ENCODE measurements at places on chromosomes 7 and 10.

- DNase-seq, result no peak
Measured at GRCh38 chr10:3535001-3535400, 250.0 kb downstream of the KLF6 start.

GRCh38 chr10:59997827-59998525 lies 91.6 kb upstream of the CCDC6 start:
- DNase-seq, result no peak

DNA sequence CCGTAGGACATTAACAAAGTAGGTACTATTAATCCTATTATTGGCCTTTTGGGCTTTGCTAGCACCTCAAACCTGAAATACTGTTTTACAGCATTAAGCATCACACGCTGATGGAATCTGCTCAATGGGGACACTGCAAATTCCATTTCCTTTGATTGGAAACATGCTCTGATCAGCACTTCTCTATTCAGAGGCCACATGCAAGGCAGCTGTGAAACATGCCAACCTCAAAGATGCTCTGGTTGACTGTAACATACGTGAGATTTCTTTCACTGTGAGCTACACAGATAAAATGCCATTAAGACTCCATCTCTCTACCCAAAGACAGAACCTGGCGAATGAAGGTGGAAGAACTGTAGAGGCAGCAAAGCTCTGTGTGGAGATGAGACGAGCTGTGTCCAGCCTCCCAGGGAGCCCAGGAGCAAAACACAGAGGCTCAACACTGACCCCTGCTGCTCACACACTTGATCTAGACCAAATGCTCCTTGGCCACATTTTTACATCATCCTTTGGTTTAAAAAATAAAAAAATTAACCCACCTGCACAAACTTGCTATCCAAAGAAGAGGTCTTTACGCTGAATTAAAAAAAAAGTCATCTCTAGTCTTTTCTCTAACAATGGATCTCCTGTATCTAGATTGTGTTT lies 8.0 kb downstream of the RSU1 start:
- no peak for DNase-seq

DNA sequence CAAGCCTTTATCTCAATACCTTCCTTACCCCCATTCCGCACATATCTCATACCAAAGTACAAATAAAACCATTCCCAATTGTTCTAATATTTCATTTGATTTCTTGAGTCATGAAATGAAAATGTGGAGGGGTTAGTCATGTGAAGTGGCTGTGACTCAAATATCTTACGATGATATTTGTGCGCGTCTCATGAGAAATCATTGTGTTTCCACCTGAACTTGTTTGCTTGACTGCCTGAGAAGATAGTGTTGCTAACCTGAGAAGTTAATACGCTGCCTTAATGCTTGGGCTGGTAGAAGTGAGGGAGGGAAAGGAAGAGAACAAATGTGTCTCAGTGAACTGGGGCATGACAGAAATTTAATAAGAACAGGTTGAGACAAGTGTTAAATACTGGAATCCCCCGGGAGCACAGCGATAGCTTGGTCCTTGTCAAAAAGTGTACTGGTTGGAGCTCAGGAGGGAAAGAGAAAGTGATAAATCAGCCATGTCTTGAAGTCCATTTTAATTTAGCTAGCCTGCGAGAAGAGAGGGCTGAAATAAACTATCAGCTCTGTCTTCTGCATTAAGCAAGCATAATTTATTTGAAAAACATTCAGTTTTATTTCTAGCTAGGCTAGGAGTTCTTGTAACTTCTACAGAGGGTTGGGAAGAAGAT lies 7.2 kb upstream of the EPHA1 start:
- DNase-seq, result no peak

DNA sequence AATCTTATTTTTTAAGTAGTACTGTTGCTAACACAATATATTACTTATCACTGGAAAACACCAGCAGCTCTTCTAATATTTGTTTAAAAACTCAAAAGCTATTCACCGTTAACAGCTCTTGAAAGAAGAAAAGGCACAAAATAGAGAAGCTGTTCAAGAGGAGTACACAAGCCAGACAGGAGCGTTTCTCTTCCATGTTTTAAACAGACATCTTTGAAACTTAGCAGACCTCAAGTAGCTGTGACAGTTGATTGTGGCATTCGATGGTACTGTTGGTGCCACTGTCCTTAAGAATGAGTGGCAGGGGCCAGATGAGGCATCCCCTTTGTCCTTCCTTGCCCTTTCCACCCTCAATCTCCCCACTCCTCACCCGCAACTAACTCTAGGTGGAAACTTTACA lies 81.6 kb upstream of the PRR15 start:
- DNase-seq, result no peak

DNA sequence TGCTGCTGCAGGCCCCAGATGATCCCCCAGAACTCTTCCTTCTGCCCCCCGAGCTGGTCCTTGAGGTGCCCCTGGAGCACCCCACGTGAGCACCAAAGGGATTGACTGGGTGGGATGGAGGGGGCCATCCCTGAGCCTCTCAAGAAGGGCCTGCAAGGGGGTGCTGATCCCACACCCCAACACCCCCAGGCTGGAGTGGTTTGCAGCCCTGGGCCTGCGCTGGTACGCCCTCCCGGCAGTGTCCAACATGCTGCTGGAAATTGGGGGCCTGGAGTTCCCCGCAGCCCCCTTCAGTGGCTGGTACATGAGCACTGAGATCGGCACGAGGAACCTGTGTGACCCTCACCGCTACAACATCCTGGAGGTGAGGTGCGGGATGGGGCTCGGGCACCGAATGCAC lies 8.2 kb downstream of the NOS3 start:
- DNase-seq, result no peak

GRCh38 chr10:15313843-15314242 lies 57.2 kb downstream of the FAM171A1 start:
- no peak for DNase-seq

- no peak for DNase-seq
Measured at GRCh38 chr7:128812514-128813168, 17.6 kb upstream of the FLNC start.

DNA sequence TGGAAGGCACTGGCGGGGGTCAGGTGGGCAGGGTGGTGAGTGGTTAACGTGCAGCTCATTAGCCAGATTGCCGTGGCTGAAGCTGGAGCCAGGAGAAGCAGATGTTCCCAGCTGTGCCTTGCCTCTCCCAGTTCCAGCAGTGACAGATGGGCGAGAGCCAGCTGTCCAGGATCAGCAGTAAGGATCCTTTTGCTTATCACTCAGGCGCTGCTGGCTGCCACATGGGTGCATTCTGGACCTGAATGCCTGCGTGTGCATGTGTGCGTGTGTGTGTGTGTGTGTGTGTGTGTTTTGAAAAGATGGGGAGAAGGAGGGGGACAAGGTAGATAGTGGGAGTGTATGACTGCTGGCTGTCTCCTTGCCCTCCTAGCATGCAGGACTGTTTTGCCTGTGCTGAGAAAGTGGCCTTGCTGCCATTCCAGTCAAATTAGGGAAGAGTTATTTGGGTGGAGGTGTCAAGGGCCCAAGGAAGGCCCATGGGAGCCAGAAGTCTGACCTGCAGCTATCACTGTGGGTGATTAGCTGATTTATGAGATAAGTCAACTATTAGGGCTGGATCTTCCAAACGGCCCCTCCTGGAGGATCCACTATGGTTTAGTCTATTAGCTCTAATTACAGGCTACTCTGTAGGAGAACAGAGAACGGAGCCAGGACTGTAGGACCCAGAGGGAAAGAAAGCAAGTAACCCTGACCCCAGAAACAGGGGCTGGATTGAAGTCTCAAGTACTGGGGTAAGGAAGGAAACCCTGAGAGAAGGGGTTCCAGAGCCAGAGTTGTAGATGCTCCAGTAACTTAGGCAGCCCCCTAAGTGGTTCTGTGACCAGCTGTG lies 3.3 kb downstream of the EPHA1 start:
- DNase-seq, result no peak

- no peak for DNase-seq
Measured at GRCh38 chr7:138164804-138165203, 88.5 kb downstream of the AKR1D1 start.

DNA sequence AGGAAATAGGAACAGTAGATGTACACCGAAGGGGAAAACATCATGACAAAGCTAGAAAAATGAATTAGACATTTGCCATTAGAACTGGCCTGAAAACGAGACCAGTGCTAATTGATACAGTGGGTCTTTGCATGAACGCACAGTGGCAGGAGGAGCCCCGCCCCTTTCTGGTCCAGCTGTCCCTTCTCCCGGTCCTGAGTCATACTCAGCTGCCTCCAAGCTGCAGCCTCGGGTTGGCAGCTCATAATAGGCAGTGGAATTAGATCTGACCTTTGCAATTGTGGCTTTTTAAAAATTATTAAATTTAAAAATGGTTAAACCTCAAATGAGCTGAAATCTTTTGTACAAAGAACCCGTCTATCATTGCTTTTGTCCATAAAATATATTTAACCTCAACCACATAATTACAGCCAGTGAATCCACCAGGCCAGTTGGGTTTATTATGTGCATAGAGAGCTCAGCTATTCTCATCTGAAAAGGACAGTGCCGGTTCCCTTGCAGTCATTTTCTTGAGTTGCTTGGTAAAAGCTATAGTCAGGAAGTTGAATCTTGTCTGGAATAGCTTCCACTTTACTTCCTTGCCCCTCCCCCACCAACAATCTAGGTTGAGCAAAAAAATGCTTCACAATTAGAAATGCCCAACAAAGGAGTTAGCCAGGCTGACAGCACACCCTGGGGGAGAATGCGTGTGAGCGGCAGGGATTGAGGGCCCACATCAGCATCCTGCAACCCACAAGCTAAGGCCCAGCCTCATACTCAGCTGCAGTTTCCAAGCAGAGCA lies 147.1 kb downstream of the BUB3 start:
- peak; percentile 26 for DNase-seq

DNA sequence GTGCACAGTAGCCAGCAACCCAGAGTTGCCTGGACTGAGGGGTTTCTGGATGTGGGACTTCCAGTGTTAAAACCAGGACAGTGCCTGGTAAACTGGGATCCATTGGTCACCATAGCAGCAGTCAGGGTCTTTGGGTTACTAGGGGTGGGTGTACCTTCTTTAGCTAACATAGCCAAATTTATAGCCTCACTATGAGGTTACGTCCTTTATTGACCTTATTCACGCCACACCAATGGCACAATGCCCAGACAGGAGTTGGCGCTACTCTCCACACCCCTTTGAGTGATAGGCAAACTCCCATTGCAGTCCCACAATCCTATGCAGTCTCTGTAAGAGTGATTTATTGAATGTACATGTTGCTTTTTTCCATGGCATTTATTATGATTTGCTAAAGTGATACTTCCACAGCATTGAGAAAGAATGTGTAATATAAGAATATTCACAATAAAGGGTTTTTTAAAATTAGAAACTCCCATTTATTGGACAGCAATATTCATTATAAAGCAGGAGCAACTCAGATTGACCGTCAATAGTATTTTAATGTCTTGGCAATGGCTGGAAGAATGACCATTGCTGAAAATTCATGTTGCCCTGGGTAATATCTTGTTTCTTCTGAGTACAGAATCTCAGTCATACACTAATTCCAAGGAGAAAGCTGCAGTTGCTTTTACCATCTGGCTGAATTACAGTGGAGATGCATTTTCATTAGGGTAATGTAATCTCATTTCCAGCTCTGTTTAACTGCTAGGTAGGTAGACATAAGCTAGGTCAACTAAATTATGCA lies 26.1 kb downstream of the IFIT5 start:
- DNase-seq, result no peak

GRCh38 chr7:92680442-92680841 lies 90.3 kb upstream of the FAM133B start:
- no peak for DNase-seq

- no peak for DNase-seq
Measured at GRCh38 chr10:76210211-76210610, 778.8 kb downstream of the LRMDA start.

GRCh38 chr7:80858141-80858903 lies 60.5 kb downstream of the SEMA3C start:
- no peak for DNase-seq

Data from RCC 7860 (cell line).